ENCODE measurements at places on chromosomes 13 and 19.
A peak's percentile ranks its signal among the peaks of the same experiment; 100 is the strongest.

DNA sequence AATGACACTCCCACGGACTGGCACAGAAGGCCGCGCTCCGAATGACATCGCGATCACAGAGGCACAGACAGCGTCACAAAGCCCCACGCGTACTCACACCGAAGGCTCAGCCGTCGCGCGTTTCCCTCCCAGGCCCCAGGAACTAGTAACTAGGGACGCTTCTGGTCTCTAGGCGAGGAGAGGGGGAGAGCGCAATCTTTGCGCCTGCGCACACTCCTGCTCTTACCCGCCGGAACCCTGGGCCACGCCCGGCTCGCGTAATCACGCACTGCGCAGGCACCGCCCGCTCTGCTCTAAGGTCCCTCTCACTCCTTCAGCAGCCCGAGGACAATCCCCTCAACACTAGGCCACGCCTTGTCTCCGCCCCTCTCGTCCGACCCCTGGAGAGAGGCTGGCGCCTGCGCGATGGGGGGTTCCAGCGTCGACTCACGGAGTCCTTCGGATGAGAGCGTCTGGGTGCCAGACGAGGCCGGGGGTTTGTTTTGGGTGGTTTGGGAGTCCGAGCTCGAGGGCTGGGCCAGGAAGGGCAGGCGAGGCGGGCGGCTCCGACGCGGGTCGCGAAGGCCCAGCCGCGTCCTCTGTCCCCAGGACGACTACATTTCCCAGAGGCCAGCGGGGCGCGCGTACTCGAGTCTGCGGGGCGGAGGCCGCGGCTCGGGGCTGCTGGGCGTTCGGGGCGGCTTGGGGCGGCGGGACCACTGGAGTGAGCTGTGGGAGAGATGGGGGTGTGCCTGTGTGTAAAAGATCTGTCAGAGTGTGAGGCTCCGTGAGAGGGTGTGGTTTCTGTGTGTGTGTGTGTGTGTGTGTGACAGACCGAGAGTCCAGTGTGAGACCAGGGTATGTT, at the start of gene ZNF471:
ZNF471 (plus strand) TSS at position 410 of the 844 bp plus-strand sequence. CDS start 3,717 bp downstream, outside the sequence.
- DNase-seq = peak; percentile 96

DNA sequence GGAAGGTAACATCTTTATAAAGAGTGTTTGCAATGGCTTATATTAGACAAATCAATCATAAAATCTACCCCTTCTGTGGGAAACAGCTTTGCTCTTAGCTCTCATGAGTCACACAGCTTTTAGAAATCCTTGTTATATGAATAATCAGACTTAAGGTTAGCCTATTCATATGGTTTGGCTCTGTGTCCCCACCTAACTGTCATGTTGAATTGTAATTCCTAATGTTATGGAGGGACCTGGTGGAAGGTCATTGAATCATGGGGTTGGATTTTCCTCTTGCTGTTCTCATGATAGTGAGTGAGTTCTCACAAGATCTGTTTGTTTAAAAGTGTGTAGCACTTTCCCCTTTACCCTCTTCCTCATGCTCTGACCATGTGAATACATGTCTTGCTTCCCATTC, 704.2 kb upstream of the KLHL1 start:
- no peak for DNase-seq

DNA sequence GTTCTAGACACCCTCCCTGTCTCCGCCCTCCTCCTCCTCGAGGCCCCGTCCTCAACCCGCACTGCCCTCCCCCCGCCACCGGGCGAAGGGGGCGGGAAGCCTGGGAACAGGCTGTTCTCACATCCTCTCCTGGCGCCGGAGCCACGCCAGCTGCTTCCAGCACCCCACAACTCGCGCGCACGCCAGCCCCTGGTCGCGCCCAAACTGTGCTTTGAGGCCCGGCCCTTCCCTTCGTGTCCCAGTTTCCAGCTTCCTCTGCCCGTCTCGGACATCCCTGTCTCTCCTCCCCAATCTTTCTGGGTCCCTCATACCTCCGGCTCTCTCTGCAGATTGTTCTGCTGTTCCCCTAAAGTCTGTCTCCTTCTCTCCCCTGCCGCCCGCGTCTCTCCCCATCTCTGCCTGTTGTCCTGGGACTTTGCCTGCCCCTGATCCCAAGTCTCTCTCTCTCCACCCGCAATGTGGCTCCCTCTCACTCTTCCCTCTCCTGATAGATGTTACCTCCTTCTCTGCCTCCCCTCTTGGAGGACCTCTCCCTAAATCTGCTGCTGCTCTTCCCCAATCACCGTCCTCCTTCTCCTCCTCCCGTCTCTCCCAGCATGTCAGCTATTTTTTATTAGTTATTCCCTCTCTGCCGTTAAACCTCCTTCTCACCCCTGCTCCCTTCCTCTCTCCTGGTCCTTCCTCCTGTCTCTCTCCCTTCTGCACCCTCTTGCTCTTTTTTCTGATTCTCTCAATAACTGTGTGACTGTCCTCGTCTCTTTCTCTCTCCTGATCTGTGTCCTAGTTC, 14.2 kb downstream of the DPF1 start:
- DNase-seq = no peak

DNA sequence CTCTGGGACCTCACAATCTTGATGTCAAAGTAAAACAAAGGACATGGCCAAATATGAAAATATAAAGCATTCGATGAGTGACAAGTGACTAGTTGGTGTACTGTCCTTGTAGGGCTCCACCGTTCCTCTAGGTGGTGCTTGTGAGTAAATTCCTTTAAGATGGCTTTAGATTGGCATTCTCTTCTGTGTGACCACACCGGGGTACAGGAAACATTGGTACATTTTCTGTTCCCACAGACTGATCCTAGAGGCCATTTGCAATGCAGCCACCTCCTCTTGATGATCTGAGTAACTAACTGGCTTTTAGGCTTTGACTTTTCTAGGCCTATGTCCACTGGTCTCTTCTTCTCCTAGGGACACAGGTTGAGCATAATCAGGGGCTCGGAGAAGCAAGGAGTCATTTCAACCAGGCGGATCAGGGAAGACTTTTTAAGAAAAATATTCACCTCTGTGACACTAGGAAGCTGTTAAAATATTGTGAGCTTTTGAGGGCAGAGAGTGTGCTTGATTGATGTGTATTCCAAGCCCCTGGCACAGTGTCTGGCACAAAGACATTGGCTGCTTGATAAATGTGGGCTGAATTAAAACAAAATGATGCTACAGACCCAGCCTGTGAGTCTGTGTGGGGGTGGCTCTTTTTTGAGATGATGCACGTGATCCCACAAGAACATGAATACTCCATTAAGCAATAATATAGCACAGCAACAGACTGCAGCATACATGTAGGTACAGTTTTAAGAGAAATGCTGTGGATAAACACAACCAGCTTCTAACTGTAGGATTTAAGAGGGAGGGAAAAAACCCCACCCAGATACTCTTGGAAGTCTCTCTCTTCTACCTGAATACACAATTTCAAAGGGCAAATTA, 21.0 kb downstream of the EPSTI1 start:
- DNase-seq = no peak

GRCh38 chr19:48991873-48992580, 1.1 kb downstream of the GYS1 start:
- no peak for DNase-seq

GRCh38 chr19:43416951-43417623, 2.4 kb downstream of the TEX101 start:
- DNase-seq = no peak

DNA sequence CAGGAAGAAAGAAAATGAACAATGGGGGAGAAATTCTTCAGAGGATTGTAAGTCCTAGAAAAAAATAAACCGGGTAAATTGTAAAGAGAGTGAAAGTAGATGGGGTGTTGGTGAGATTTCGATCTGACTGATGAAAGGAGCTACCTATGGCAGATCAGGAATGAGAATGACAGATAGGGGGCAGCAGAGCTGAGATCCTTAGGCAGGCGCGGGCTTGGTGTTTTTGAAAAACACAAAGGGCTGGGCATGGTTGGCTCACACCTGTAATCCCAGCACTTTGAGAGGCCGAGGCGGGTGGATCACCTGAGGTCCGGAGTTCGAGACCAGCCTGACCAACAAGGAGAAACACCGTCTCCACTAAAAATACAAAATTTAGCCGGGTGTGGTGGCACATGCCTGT, 1468.6 kb upstream of the SLC10A2 start:
- no peak for DNase-seq

- no peak for DNase-seq
Observed at GRCh38 chr19:19217099-19217498, 5.3 kb downstream of the NCAN start.

- no peak for DNase-seq
Observed at GRCh38 chr19:9941671-9942070, 5.4 kb upstream of the OLFM2 start.

GRCh38 chr19:7292950-7293761, 1.1 kb downstream of the INSR start:
- no peak for DNase-seq

GRCh38 chr19:324716-325115, 19.9 kb downstream of the MIER2 start:
- DNase-seq = no peak

DNA sequence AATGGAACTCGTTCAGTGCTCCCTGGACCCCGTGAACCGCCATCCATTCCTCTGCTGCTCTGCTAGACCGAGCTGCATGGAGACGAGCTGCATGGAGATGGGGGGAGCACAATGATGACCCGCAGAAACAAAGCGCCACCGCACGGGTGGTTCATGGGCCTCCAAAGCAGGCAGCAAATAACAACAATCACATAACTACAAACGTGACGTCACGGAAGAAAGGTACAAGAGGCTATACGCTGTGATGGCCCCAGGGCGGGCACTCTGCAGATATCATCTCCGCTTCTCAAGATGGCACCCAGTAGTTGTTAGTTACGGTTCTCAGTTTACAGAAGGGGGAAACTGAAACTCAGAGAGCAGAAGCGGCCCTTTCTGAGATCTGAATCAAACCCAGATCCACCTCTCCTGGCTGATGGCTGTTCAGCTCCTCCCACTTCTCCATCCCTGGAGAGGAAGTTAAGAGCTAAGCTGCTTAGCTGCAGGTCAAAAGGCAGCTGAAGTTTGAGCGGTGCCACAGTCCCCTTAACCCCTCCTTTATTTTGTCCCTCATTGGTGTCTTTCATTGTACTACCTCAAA, 1.7 kb downstream of the ATP13A1 start:
- DNase-seq = no peak

GRCh38 chr19:45952686-45953505, 20.8 kb downstream of the NOVA2 start:
- DNase-seq = no peak

DNA sequence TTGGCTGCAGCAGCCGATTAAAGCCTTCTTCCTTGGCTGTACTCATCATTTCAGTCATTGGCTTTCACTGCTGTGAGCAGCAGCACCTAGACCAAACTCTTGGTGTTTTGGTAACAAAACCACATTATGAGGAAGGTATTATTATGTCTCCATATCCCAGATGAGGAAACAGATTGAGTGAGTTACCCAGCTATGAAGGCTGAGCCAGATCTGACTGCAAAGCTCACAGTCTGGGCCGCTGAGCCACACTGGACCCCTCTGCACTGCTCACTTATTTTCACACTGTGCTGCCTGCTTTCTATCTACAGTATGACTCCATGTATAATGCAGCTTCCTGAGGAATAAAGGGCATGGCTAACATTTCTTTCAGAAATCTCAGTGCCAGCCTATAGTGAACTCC, 24.5 kb downstream of the CRYL1 start:
- DNase-seq = no peak

DNA sequence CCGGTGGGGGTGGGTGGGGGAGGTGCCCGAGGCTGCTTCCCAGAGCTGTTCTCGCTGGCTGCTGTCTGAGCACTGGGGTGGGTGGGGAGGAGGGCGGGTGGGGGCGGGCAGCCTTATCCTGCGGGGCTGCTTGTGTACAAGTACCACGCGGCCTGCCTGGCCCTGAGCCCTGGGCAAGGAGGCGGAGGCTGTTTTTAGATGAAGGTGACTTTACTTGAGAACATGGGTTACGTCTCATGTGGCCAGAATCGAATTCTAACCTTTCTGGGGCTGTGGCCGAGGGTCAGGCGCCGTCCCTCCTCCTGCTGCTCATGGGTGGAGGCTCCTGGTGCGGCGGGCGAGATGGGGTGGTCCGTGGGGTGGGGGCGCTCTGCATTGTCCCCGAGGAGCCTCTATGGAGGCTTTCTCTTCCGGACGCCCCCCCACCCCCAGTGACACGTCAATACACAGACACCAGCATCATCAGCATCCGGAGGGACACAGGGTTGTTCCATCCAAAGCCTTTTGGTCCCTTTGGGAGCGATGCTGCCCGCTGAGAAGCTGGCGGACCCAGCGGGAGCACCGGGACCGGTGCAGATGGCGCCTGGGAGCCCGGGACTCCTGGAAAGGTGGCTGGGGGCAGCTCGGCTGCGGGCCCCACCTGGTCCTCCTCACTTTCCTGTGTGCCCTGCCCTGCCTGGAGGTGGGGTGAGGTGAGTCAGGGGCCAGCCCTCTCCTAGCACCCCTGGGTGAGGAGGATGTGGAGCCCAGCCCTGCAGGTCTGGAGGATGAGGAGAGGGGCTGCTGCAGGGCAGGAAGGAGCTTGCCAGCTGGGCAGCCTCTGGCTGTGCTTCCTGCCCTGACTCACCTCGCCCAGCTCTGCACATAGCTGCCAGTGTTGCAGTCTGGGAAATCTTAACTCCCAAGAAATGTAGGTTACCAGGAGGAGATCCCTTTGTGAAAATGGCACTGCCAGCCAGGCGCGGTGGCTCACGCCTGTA, 3.4 kb downstream of the BSG start:
- no peak for DNase-seq

DNA sequence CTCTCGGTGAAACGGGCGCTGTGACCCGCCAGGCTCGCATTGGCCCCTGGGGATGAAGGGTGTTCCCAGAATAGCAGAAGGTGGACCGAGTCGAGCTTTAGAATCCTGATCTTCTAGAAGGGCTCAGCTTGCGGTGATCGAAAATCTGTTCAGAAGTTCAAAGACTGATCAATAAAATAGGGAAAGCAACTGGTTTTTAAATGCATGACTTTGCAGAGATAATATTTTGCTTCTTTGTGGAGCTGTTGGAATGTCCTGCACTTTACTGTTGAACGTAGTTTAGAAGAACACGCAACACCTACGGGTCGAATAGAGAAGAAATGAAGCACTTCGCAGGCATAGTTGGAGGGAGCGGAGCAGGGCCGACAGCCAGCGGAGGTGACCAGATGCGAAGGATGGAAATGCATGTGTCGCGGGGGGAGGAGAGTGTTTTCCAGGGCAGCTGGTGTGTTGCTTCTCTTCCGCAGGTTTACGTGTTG, 766 bp downstream of the CEBPG start:
- DNase-seq = no peak

- DNase-seq = no peak
Observed at GRCh38 chr19:56508290-56508778, 679 bp downstream of the ZNF471 start.

DNA sequence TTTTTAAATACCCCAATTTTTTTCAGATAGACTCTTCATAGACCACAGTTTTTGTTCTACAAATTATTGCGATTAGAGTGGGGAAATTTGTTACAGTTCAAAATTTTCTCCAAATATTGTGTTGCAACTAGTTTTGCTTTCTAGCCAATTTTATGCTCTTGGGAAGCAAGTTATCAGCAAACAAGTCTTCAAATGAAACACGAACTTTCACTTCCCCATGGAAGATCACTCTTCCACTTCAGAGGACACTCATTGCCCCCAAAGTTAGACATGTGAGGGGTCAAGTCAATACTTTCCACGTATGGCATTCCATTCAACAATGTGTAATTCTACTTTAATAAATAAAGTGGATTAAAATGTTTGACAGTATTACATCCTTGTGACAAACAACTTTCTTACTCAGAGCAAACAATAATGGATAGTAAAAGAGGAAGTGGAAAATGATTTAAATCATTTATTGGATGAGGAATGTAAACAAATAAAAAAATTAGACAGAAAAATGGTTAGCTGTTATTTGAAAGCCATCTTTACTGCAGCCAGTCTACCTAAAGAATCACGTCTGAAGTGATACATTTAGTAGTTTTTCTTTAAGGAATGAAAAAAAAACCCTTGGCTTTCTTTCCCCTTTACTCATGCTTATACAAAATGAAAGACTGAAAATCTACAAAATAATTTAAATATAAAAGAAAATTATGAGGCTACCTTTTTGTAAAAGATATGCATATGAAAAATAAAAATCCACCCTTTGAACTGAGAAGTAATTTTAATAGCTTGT, 41.2 kb upstream of the TNFSF11 start:
- DNase-seq = no peak
